ENCODE measurements at places on chromosomes 12 and 14.

- DNase-seq: no peak
Observed at GRCh38 chr12:110845339-110845682, 1.5 kb upstream of the CCDC63 start.

DNA sequence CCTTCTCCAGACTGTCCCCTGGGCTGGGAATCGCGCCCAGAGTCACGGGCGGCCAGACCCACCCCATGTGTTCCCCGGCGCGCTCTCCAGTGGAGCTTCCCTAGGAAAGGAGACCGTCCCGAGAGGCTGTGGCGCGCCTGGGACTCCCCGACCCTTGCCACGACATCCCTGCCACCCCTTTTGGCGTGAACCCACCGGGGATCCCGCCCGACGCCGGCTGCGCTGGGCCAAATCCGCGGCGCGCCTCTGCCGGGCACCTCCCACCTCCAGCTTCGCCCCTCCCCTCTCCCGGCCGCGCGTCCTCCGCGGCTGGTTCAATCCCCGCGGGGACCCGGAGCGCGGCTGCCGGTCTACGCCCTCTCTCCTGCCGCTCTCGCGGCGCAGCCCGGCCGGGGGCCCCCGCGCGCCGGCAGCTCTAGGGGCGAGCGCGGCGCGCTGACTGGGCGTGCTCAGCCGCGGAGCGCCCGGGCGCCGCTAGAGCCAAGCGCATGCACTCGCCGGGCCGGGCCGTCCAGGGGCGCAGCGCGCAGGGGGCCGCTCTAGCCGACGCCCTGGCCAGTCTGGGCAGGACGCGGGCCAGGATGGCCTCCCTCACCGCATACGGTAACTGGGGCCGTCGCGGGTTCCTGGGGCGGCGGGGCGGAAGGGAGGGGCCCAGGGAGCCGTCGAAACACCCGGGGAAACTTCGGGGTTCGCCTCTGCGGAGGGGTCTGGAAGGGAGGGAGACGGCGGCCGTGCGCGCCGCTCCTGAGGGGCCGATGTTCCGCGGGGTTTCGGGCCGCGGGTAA lies 77.4 kb upstream of the ANO4 start:
- peak; percentile 42 for DNase-seq

- DNase-seq: no peak
Observed at GRCh38 chr14:99127651-99128167, 144.3 kb downstream of the BCL11B start.

GRCh38 chr12:25135531-25136154 lies 59.3 kb downstream of the DNAI7 start:
- DNase-seq: peak; percentile 67

DNA sequence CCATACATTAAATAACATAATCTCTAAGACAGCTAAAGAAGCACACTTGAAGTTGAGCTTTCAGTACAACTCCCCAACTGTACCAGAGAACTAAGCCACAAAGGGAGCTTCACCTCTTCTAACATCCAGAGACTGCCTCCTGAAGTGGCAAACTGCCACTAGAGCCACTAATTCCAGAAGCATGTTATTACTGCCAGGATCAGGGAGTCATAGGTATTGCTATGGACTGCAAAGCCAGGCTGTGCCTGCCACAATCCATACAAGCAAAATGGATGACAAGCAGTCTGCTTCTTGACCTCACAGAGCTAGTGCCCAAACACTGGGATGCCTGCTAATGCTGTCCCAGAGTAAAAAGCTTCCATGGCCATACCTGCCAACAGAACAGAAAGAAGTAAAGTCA lies 160.1 kb downstream of the STXBP6 start:
- no peak for DNase-seq

DNA sequence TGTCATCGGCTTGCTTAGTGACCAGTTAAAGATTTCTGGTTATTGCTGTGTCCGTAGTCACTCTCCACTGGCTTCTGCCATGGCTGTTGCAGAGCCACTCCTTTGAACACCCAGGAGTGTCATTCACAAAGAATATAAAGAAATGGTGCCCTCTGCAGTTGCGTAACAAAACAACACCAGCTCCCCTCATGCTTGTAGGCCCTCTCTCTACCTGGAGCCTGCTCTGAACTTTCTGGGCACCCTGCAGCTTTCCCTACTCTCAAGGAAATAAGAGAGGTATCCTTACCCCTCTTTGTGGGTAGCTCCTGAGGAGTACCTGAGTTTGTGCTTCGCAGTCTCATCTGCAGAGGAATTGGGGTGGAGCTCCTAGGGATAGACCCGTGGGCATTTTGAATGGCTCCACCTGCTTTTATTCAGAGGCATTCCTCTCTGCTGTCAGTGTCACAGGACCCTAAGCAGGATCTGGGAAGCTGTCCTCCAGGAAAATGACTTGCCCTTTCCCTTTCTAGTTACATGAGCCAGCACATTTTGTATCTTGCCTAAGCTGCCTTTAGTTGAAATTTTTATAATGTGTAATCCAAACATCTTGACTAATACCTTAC lies 97.2 kb upstream of the TMEM260 start:
- peak; percentile 27 for DNase-seq

GRCh38 chr14:77245820-77246219 lies 25.2 kb downstream of the NGB start:
- DNase-seq: no peak

DNA sequence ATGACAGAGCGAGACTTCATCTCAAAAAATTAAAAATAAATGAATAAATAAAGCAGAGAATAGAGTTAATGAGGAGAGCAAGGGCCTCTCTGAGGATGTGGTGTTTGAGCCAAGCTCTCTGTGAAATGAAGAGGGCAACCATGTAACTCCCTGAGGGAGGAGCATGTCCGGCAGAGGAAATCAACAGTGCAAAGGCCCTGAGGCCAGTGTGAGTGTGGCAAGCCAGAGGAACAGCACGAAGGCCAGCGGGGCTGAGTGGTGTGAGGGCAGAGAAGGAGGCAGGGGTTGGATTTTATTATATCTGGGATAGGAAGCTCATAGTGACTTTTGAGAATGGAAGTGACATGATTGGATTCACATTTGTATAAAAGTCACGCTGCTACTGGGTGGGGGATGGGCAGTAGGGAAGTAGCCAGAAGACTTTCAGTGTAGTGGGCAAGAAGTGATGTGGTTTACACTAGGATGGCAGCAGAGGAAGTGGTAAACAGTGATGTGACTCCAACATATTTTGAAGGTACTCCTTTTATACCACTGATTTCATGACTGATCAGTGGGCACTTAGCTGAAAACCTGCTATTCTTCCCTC lies 10.3 kb upstream of the LRP1-AS start:
- no peak for DNase-seq

- DNase-seq: no peak
Observed at GRCh38 chr12:31491241-31491794, 99.6 kb downstream of the DENND5B start.

DNA sequence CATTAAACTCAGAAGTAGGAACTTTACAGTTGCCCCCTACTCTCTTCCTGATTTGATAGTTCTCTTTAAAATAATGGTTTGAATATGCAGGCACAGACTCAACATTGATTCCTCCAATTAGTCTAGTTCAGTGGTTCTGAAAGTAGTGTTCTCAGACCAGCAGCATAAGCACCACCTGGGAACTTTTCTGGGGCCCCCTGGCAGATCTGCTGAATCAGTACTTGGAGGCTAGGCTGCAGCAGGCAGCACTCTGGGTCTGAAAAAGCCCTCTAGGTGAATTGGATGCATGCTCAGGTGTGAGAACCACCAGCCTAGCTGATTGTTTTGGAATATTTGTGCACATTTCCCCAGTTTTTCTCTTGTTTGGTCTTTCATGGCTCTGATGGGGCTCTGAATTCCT lies 198.6 kb upstream of the NOS1 start:
- no peak for DNase-seq

- DNase-seq: no peak
Observed at GRCh38 chr14:91223028-91223783, 21.3 kb downstream of the GPR68 start.

GRCh38 chr14:104821229-104821945 lies 20.5 kb downstream of the ZBTB42 start:
- DNase-seq: no peak

- no peak for DNase-seq
Observed at GRCh38 chr14:100813291-100813690, 12.6 kb upstream of the MEG3 start.

GRCh38 chr12:1800401-1801302 lies 19.7 kb upstream of the LRTM2 start:
- DNase-seq: peak; percentile 42

GRCh38 chr12:131213896-131214442 lies 260.3 kb downstream of the ADGRD1 start:
- no peak for DNase-seq

DNA sequence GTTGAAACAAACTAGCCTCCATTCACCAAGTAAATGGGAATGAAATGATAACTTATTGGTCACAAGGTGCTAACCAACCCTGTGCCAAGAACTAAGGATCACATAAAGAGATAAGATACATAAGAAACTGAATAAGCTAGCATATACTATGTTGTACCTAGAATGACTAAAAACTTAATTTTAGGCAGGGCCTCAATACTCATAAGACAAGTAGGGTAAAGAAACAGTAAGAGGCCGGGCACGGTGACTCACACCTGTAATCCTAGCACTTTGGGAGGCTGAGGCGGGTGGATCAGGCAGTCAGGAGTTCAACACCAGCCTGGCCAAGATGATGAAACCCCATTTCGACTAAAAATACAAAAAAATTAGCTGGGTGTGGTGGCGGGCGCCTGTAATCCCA lies 17.7 kb downstream of the GDF11 start:
- no peak for DNase-seq

GRCh38 chr12:16586350-16587109 lies 19.4 kb downstream of the LMO3 start:
- DNase-seq: no peak

DNA sequence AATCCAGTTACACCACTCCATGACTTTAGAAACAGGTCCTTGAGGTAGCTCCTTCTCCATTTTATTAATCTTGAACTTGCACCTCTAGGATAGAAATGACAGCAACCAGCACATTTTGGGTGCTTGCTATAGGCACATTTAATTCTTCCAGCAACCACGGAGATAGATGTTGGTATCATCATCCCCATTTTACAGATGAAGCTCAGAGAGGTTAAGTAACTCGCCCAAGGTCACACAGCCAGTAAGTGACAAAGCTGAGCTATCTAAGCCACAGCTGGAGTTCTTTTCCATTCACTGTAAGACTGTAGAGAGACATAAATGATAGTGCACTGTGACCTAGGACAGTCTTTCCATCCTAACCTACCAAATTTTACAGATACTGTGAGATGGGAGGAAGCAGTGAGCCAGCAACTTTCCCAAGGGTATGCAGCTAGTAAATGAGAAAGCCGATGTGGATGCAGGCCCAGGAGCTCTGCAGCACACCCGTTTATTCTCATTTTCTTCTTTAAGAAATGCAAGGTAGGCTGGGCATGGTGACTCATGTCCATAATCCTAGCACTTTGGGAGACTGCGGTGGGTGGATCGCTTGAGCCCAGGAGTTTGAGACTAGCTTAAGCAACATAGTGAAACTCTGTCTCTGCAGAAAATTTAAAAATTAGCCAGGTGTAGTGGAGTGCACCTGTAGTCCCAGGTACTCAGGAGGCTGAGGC lies 103.2 kb downstream of the TBX5 start:
- DNase-seq: no peak

- no peak for DNase-seq
Observed at GRCh38 chr12:67925552-67925951, 63.7 kb upstream of the IFNG-AS1 start.

DNA sequence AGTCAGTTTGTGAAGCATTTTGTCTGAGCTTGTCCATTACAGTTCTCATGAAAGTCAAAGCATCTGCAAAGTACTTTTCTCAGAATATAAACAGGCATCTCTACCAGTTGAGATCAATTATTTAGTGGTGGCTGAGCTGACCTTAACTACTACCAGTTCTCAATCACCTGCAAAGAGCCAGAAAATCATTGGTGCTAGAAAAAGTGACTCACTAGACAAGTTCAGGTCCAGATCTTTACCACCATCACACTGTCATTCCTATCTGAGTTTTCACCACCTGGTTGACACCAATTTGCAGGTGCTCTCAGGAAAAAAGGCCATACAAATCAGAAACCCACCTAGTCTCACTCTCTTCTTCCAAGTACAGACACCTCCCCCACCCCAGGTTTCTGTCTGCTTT lies 33.3 kb downstream of the ITPR2 start:
- DNase-seq: no peak

DNA sequence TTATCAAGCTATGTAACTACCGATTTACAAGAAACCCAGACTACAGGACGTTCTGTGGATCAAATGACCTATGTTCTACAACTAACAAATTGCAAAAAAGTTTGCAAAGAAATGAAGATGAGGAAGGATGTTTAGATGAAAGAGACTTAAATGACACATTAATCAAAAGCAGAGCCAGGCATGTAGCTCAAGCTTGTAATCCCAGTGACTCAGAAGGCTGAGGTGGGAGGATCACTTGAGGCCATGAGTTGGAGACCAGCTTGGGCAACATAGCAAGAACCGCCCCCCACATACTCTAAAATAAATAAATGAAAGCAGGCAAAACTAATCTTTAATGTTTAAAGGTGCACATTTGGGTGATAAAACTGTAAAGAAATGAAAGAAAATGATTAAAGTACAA lies 331.9 kb downstream of the BTG1 start:
- no peak for DNase-seq

- DNase-seq: no peak
Observed at GRCh38 chr14:51521764-51522163, 129.9 kb upstream of the FRMD6 start.

GRCh38 chr14:102445066-102445465 lies 64.5 kb downstream of the ANKRD9 start:
- no peak for DNase-seq

GRCh38 chr12:114194956-114195355 lies 211.0 kb downstream of the TBX5 start:
- no peak for DNase-seq

GRCh38 chr12:63844391-63845341 lies at the start of gene SRGAP1:
TSS of gene SRGAP1 (plus strand) at chr12:63844700. CDS start at chr12:63844817, 117 bp downstream.
- peak; percentile 69 for DNase-seq

GRCh38 chr14:34325493-34325892 lies 136.5 kb downstream of the SPTSSA start:
- no peak for DNase-seq

- DNase-seq: peak; percentile 28
Observed at GRCh38 chr14:88326352-88327103, 3.5 kb upstream of the KCNK10 start.

- peak; percentile 88 for DNase-seq
Observed at GRCh38 chr12:64824500-64825142, at the start of gene TBC1D30. TSS of gene TBC1D30 (plus strand) at chr12:64824647. CDS start at chr12:64824880, 233 bp downstream.

DNA sequence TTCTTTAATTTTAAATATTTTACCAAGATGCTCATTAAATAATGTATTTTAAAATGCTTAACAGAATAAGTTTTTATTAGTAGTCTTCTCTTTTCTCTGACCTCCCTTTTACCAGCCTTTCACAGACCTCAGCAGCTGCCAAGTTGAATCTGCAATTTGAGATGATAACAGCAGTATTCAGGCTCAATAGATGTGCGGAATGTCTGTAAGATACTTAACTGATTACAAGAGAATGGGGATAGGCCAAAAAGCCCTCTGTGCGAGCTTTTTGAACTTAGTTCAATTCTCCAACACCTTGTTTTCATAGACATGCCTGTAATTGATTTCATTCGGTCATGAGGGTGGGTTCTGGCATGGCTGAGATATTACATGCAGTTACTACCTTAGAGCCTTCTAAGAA lies 277.2 kb downstream of the TMTC2 start:
- DNase-seq: peak; percentile 9

Data from NCI-H146 (cell line).